T-helper 2 cell treated with Interferon-gamma antibody and Interleukin-4, amounts not matched to agents 5 μg/mL and 100 μg/mL, for 36 hours (primary cell): ENCODE measurements at places on chromosomes 5 and 9.

GRCh38 chr9:880725-881124 is 39.2 kb downstream of the DMRT1 start:
- peak; percentile 26 for DNase-seq

- no peak for DNase-seq
These were observed 343 bp downstream of the LMX1B start for GRCh38 chr9:126614088-126614454.

DNA sequence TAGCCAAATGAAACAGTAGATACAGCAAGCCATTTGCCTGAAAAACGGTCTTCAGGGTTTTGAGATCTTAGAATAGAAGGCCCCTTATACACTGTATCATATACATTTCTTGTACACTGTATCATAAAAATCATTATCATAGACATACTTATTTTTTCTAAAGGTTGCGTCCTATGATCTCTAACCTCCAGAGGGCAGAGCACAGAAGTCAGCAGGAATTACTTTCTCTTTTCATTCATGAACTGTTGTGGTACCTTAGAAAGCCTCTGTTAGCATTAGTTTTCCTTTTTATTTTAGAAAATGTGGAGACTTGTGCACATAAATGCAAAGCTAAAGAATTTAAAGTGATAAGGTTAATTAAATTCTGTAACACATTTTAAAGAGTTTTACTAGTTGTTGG is 115.4 kb downstream of the OXCT1 start:
- no peak for DNase-seq

- no peak for DNase-seq
These were observed 71.5 kb downstream of the PAM start for GRCh38 chr5:102826629-102827028.

GRCh38 chr5:38758774-38759600 is 86.8 kb upstream of the OSMR start:
- no peak for DNase-seq

DNA sequence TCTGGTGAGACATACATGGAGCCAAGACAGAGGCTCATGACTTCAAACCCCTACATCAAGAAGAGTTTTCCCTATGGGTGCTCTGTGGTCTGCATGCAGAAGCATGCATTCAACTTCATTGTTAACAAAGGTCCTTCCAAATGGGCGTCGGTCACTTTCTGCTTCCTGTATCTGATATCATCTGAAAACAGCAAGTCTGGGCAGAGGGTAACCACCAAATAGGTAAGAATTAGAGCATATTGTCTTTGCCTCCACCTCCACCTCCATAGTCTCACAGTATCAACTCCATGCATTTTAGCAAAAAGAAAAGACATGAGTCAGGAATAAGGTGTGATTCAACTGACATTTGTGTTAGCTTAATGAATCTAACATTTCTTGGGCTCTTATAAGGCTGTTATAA is 462.9 kb downstream of the DMRT2 start:
- no peak for DNase-seq

GRCh38 chr5:170361616-170362015 is 27.6 kb downstream of the KCNMB1 start:
- no peak for DNase-seq

DNA sequence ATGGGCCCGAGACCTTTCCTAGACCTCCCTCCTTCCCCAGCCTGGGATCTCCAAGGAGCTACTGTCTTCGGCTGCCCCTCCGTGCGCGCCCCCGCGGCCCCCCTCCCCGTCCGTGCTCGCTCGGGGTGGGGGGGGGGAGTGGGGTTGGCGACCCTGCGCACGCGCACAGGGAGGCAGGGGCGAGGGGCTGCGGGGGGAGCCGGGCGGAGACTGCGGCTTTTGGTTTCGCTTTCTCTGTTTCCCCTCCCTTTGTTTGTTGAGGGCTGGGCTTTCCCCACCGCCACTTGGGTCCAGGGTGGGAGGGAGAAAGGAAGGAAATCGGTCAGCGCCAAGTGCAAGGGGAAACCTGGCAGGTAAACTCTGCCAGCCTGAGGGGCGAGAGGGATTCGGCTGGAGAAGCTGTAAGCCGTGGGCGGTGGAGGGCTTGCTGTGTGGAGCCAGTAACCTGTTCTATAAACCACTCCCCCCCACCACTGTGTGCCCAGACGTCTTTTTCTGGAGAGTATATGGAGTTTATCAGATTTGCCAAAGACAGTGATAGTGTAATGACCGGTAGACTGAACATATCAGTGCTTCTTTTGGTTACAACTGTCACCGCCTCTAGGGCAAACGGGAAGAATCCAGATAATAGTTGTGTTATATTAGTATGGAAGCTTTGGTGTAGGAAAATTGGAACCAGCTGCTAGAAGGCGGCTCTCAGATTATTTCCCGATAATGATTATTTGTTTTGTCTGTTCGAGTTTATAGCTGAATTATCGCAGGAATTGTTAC is 684 bp downstream of the DNAJA1 start:
- DNase-seq = peak; percentile 81

GRCh38 chr9:4849369-4849768 is 56.6 kb downstream of the RCL1 start:
- no peak for DNase-seq

DNA sequence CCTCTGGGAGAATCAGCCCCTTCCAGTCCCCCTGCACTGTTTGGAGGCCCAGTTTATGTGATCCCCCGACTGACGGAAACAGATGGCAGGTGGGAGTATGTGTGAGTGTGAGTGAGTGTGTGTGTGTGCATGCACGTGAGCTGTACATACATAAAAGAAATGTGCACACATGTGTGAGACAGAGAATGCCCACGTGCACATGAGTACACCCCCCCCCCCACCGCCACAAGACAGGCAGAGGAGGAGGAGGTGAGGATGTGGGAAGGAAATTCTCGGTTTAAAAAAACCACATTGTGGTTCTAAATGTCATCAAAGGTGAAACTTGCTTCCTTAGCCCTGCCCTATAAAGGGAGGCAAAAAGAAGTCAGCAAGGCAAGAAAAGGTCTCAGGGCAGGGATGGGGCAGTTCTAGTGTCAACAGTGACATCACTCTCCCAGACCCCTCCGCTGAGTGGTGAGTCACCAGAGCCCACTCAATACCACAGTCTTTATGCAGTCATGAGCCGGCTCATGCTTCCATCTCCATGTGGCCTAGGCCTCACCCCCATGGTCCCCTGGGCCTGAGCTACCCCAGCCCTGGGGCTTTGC is 79.2 kb upstream of the HSPA9 start:
- DNase-seq = peak; percentile 82

DNA sequence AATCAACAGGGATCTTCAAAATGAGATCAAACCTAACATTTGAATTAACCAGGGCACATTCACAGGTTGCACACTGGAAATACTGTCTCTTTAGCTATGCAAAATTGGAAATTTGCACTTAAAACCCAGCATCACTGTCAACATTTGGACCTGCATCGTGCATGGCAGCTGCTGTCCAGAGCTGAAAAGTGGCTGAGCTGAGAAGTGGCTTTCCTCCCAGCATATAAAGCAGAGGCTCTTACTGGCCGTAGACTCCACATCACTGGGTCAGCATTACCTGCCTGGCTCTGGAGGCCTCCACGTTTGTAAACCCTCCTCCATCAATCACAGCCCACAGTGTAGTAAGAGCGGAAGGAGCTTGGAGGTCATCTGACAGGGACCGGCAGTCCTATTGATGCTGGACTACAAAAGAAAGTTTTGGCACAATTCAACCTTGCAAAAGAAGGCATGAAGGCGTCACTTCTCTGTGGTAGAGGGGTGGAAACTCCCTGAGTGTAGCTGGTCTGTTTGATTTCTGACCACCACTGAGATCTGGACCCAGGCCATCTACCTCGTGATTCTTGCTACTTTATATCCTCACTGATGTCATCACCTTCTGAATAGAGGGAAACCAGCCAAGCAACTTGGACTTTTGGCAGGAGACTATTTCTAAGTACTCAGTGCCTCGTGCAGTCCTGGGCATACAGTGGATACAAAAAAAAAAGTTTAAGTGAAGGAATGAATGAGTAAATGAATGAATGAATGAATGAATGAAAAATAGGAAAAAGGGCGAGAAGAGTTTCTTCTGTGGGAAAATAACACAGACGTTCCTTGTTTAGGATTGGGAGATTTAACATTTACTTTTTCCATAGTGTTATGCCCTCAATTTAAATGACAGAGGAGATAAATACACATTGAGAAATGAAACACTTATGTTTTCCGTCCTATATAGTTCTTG is 14.8 kb downstream of the RASEF start:
- DNase-seq = no peak

GRCh38 chr9:126676685-126677143 is 63.0 kb downstream of the LMX1B start:
- no peak for DNase-seq

DNA sequence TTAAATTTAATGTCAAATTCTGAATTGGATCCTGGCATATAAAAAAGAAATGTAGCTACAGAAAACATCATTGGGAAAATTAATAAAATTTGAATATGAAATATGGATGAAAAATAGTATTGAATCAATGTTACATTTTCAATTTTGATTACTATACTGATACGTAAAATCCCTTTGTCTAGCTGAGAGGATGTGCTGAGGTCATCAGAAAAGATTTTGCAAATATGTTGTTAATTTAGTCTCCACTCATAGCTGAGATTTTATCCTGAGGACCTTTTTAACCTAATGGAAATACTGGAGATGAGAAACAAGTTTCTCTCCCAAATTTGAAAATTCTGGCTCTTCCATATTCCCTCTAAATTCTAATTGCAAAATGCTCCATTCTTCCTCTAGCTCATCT is 84.4 kb upstream of the ADAMTS16 start:
- no peak for DNase-seq

DNA sequence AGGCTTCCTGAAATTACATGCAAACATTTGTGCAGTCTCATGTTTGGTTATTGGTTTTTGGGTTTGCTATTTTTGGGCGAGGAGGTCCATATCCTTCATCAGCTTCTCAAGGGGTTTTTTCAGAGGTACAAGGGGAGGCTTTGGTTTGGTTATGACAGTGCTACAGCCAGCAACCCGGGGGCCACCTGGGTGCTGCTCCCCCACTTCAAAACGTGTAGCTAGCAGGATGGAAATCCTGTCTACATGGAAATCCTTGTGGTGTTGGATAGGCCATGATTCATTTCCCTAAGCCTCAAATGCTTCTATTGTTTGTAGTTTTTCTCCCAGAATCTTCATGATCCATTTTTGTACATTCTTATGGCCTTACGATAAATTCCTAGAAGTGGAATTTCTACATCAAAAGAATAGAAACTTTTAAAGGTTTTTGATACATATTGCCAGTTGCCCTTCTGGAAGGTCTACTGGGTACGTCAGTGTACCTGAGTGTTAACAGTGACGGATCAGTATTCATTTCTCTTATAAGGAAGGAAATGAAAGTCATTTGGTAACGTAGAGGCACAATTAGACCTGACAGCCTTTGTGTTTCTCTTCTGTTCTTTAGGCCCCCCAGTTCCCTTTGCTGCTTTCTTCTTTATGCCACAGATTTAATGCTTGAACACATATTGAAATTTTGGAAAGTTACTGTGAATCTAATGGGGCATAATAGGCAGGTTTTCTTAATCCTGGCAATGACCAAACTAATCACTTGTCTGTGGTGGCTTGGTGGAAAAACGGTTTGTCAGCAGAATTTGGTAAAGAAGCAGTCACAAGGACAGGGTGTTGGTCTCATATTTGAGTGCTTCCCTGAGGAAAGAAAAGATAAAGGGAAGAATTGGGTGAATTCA is 69.7 kb upstream of the ABL1 start:
- no peak for DNase-seq
